ENCODE measurements at places on chromosomes 11 and 22.

- DNase-seq, result no peak
Measured at GRCh38 chr11:128036556-128037093, 550.7 kb downstream of the ETS1 start.

DNA sequence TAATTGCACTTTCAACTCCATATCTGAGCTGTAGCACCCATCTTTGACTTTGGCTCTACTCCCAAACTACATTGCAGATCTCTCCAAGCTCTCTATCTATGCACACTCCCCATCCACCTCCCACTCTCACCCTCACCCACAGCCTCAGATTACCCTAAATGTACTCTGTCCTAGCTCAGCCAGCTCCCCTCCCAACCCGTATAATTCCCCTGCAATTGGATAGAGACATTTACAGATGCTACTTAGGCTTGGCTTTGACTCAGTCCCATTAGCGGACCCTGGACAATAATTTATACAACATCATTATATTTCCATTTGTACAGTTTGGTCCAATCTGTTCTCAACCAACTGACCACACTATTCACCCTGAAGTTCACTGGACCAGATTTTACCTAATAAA is 338.9 kb upstream of the ANO3 start:
- no peak for DNase-seq

- no peak for DNase-seq
Measured at GRCh38 chr11:113420808-113421207, 33.2 kb downstream of the ANKK1 start.

DNA sequence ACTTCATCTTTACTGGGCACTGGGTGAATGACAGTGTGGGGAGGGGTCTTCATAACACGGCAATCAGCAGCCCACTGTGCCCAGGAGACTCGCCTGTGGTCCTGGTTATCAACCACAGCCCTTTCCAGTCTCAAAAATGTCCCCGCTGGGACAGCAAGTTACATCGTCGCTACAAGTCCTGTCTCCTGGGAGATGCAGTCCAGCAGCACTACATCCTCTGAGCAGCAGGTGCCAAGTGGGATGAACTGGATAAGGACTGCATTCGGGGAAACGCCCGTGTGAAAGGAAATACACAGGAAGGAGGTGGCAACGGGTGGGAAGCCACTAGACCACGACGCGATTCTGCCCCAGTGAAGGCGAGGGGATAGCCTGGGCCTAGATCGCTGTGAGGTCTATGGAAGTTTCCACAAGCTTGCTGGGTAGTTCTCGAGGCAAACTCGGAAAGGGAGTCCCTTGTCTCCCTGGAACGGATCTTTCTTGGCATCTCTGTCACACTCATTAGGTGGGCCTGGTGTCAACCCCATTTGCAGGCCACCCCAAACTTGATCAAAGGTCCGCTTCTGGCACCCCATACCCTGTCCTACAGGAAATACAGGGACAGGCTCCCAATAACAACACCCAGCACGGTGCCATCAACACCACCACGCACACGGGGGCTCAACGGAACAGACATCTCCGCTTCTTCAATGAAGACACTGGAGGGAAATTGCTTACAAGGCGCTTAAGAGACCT is 4.4 kb downstream of the ASCL2 start:
- no peak for DNase-seq

DNA sequence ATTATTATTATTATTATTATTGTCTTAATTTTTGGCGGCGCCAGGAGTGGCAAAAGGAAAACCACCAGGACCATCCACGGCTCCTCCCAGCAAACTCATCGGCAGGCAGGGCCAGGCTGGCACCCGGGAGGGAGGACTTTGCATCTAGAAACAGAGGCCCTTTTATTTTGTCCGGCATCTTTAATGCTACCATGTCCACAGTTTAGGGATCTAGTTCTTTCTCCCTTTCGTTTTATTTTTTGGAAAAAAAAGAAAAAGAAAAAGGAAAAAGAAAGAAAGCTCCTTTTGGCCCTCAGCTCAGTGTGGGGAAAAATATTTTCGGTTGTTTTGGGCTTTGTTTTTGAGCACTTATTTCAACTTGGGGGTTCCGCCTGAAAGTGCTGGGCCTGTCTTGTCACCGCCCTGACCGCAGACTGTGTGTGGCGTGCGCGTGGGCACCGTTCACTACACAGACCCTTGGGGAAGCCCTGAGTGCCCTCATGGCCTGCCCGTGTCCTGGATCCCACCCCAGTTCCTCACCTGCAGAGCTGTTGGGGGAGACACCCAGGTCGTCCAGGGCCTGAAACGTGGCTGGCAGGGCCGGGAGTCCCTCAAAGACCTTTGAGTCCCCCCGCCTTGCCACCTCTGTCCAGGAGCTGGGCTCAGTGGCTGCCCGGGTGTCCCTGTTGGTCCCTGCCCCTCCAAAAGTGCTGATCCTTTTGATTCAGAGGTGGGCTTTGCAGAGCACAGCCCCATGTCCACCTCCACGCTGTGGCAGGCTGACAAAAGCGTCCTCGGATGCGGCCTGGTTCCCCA is 69.1 kb upstream of the PPARA start:
- no peak for DNase-seq

DNA sequence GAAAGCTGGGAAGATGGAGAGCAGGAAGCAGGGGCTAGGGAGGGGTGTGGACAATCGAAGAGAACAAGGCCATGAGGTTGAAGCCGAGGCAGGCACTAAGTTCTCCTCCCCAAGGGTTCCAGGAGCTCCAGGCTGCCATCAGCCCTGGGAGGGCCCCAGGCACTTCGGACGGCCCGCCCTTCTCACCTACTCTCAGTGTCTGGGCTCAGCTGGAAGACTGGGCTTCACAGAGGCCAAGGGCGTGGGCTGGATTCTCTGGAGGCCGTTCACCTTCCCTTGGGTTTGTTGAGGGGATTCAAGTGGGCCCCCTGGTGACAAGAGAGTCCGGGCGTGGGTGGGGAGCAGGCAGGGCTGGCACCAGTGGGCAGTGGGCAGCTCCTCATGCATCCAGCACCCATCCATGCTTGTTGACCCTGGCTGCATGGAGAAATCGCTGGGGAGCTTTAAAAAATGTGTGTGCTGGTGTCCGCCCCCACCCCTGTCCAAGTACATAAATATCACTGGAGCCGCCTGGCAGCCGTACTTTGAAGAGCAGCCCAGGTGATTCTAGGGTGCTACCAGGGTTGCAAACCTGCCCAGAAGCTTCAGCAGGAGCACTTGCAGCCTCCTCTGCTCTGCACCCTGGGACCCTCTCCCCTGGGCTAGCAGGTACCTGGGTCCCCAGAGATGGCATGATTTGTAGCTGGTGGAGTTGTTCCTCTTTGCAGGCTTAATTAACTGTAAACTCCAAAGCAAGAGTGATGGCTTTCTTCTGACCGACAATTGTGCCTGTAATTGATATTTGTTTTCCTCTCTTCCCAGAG is 74.3 kb downstream of the RTL6 start:
- DNase-seq, result no peak

DNA sequence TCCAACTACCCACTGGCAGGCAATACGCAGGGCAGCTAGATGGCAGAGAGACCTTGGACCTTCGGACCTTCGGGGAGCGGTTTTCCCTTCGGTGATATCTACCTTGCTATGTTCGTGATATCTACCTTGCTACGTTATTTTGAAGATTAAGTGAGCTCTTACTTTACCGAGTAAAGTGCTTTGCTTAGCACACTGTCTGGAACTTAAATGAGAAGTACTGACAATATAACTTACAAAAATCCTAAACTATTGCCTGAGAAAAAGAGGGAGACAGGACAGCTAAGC is 1.0 kb upstream of the PRDM10 start:
- no peak for DNase-seq

- no peak for DNase-seq
Measured at GRCh38 chr11:11969380-11970215, 38.8 kb downstream of the DKK3 start.

DNA sequence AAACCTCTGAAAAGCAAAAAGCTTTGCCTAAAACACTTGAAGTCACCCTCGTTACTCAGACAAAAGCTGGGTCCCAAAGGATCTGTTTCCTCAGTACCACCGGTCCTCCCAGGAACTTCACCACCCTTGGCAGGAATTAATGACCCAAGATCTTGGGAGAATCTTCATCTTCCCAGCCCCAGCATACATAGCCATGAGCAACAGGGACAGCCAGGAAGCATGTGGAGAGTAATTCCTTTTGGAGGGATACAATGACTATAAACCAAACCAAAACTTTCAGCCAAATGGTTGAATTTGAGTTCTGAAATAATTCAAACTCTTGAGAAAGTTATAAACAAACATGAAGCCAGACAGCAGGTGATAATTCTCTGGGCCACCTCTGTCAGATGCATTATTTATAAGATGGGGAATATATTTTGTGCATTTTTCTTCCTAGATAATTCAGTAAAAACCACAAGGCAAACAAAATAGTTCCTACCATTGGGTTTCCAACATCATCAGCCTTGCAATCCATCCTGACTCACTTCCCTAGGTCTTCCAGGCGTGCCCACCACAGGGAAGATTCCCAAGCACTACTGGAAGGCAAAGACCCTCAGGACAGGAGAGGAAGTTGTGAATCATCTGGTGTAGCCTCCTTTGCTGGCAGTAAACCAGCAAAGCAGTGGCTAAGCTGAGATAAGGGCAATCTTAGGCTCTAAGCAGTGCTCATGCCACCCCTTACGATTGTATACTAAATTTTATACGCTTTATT is 71.7 kb upstream of the DRD2 start:
- no peak for DNase-seq
